ENCODE measurements at places on chromosomes 12 and 14.

DNA sequence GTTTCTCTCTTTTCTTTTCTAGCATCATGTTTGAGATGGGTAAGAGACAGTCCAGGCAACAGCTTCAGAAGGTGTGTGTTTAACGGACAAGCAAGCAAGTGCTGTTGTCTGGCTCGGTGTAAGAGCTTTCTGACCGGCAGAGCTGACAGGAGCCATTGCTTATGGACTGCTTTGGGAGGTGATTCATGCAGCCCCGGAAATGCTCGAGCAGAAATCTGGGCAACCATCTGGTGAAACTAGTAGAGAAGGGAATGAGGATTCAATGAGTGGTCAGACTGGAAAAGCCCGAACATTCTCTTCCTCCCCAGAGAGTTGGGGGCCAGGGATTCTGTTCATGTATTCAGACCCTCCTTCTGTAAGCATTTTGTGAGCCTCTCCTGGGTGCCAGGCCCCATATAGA lies 24.4 kb downstream of the TUNAR start:
- DNase-seq = no peak

GRCh38 chr12:107646436-107646835 lies 39.2 kb upstream of the PWP1 start:
- DNase-seq = no peak

DNA sequence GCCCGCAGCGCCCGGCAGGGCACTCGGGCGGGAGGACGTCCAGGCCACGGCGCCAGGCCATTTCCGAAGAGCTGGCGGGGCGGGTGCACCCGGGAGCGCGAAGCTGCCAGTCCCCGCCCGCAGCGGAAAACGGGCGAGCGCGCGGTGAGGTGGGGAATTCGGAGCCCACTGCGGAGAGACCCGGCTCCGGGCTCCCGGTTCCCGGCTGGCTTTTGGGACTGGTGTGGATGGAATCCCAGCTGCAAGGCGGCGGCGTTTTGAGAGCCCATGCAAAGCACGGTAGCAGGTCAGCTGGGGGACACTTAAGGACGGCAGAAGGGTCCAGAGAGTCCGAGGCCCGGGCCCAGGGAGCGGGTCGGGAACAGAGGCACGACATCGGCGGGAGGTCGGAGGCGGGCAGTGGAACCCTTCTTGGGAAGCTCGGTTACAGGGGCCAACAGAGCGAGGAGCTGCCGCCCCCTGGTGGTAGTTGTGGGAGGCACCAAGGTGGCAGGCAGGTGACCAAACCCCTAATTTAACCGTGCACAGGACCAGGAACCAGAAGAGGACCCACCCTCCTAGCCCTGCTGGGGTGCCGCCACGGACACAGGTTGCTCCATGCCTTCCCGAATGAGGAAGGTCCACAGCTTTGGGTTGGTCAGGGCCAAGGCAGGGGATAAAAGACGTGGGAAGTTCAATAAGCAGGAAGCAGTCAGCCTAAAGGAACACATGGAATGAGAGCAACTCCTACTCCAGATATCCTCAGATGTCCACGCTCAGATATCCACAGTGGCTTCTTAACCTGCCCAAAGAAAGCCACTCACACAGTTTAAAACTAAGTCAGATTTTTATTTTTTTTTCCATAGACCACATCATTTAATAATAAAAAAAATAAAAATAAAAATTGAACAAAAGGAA lies 685 bp upstream of the CDH24 start:
- DNase-seq = peak; percentile 78

DNA sequence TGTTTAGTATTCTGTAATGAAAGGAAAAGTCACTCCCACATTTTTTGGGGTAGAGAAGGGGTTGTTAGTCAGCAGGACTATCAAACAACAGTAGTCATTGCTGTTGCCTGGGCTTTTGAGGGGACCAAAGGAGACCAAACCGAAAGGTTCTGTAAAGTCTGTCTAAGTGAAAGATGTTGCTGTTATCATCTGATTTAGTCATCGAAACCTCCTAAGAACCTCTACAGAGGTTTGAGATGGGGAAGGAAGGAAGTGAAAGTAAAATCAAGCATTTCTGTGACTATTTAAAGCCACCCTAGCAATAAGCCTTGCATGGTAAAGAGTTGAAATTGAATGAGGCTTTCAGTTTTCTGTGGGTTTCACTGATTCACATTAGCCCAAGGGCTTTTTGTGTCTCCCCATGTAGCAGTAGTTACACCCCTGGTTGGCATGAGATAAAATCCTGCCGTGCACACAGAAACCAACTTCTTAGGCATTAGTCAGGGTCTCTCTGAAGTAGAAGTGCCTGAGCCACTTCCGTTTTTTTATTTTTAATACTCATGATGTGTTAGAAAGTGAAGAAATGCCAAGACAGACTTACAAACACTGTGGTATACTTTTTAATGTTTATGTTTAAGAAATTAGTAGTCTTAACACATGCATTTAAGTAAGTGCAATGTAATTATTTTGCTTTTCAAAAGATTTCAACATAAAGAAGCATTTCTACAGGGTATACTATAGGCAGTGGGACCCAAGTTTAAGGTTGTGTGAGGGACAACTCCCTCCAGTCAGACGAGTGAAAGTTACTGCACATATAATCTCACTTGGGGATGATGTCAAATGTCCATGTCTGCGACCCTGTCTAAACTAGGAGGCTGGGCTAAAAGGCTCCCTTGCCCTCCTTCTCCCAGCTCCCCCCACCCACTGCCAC lies 50.4 kb downstream of the DYRK2 start:
- DNase-seq = no peak

DNA sequence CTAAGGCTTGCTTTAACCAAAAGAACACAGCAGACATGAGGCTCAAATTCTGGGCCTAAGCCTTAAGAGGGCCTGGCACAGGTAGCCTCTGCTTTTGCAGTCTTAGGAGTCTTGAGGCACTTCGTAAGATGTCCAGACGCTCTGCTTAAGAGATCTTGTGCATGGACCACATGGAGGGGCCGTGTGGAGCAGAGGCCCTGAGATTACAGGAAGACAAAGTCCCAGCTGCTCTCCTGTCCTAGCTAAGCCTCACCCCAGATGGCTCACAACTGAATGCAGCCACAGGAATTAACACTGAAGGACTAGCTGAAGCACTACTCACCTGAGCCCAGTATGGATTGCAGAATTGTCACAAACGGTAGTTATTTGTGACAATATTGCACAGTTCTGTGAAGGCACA lies 446.0 kb downstream of the PDZRN4 start:
- DNase-seq = no peak

GRCh38 chr12:109290061-109290460 lies 19.0 kb downstream of the FOXN4 start:
- DNase-seq = no peak

GRCh38 chr12:79933532-79934264 lies 1.2 kb downstream of the PPP1R12A start:
- no peak for DNase-seq

DNA sequence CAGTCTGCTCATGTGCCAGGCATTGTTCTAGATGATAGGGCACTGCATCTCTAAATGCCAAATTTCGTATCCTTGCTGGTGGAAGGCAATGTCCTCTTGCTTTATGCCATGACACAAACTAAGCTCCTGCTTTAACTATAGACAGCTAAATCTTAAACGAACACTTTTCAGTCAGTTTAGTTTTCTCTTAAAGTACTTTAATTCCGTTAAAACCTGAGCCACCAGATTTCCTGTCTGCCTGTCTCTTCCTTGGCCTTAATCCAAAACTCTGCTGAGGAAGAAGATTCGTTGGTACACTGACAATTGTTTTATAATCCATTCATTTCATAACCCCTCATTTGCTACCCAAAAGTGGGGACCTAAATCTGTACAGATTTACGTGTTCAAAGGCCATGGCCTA lies 194.4 kb upstream of the BCL2L14 start:
- DNase-seq = no peak

- no peak for DNase-seq
Observed at GRCh38 chr12:52045794-52046199, 5.4 kb upstream of the NR4A1 start.

DNA sequence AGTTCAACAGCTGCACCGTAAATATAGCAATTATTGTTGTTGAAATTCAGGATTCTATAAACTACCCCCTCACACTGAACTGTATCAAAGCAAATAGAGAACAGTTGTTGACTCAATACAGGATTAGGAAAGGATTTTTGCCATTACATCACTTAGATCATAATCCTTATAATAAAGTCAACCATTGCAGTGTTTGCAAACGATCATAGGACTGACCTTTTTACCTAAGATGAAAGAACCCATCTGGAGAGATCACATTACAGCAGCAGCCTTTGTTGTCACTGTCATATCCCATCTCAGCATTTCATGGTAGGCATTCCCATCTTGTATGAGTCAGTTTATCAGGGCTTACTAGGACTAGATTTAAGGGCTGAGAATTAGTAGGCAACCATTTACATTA lies 96.1 kb downstream of the IPO8 start:
- DNase-seq = no peak

DNA sequence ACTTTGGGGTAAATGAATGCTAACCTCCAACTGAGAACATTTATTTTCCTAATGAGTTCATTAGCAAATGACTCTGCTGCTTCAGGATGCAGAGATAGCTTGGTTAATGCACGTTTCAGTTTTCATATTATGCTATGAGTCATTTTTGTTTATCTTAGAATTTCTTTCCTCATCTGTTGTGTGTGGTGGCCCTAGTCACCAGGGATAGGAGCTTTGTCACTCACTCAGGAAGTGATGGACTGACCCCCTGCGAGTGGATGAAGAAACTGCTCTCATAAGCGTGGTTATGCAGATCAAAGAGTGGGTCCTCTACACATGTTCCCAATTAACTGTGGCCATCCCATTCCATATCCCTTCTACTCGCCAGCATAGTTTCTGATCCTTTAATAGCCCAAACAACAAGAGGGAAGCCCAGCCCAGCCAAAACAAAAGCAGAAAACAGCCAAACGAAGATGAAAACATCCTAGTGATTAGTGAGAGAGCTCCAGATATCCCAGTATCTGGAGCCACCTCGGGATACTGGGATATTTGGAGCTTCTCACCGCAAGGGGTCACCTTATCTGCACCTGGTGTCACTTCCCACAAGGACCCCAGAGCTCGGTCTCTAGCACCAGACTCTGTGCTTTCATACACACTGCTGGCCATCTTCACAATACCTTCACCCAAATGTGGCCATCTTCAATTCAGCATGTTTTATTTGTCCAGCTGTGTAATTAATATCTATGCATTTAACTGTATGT lies 8.6 kb downstream of the TC2N start:
- DNase-seq = no peak

DNA sequence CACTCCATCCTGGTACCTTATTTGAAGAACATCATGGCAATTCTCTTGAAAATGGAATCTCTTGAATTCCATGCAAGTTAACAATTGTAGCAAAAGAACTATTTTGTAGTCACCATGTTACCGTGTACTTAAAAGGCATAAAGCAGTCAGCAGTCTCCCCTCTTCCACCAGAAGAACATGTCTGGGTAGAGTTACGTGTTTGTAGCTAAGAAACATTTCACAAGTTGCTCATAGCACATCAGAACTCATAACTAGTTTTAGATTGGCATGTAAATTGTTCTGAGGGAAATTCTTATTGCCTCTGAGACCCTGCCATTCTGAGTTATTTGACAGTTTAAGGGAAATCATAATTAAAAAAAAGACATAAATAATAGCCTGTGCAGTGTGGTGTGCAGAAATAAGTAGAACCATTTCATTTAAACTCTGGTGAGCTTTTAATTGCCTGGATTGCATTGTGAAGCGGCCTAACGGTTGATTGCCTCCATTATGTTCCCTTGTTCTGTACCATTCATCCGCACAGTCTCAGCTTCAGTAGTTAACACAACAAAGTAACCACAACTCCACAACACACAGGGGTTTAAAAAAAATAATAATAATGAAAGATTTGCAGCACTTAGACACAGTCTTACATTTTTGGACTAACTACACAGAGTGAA lies 2.6 kb downstream of the LMO3 start:
- DNase-seq = no peak

GRCh38 chr12:31629756-31630732 lies 29.4 kb upstream of the ETFBKMT start:
- DNase-seq = no peak

- DNase-seq = no peak
Observed at GRCh38 chr14:24314377-24315193, 3.3 kb downstream of the LTB4R start.

- no peak for DNase-seq
Observed at GRCh38 chr14:28130610-28131284, 635.8 kb upstream of the FOXG1 start.

DNA sequence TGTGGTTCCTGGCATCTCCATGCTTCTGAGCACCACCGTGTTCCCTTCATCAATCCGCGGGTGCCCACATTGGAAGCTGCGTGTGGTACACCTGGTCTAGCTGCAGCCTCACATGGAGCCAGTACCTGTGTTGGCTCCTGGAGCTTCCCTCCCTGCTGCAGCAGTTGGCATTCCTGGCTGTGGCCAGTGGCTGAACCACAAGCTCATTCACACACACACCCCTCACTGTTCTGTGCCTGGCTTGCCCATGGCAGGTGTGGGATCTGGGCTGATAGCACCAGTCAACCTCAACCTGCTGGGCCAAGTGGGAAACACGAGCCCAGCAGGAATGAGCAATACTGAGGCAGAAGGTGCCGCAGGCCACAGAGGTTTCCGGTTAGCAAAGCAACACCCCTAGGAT lies 256.2 kb upstream of the LRFN5 start:
- no peak for DNase-seq

DNA sequence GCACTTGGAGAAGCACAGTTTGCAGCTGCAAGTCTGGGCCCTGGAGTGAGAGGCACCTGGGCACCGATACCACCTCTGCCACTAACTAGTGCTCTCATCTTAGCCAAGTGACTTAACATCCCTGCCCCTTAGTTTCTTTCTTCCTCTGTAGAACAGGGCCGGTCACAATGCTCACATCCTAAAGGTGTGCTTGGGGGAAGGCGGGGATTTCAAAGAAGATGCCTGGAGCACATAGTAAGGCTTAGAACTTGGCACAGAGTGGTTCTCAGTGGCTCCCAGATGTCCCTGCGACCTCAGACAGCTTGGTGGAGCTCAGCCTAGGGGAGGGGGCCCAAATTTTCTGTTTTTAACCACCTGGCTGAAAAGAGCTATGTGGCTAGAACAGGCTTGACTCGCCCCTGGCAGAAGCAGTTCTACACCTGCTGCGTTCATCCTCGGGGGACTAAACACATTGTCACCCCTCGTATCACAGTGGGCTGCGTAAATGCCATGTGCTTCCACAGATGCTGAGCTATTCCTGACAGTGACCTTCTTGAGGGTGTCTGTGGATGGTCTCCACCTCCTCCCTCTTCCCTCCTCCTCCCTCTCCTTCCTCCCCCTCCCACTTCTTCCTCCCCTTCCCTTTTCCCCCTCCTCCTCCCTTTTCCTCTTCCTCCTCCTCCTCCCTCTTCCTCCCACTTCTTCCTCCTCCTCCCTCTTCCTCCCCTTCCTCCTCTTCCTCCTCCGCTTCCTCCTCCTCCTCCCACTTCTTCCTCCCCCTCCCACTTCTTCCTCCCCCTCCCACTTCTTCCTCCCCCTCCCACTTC lies 112.1 kb downstream of the PHETA1 start:
- no peak for DNase-seq

GRCh38 chr14:70254476-70254961 lies 65.8 kb upstream of the SLC8A3 start:
- DNase-seq = peak; percentile 45

DNA sequence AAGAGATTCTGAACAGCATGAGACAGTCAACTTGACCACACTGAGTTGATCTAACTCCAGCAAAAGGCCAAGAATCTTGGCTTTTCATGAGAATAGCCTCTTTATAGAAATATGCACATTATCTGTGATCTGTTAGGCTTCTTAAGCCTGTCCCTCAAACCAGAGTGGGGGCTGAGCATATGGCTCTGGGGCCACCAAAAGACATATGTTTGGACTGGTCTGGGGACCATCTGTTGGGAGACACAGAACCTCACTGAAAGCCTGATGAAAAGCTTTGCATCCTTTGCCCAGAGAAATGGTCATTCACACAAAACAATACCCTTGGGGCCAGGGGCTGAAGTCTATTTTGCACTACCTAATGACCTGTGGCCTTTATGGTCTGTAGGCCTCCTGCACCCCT lies 165.3 kb upstream of the PRMT8 start:
- no peak for DNase-seq

Measured in mesothelial cell of epicardium (in vitro differentiated cells).